Psoas muscle (tissue), 8 donors: ENCODE measurements at places on chromosomes 6 and 20.

DNA sequence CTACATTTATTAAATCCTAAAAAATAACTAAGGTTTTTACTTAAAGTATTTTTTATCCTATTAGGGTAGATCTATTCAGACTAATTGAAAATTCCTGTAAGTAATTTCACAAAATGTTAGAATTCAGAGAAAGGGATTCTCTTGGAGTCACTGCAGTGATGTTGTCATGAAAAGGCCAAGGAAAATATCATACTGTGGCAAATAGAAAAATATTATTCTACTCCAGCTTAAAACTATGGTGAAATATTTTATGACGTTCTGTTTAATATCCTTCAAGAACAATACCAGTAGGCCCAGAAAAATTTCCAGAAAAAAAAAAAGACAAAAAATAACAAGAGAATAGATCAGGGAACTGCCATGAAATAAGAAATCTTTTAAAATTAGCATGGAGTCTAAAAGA lies 73.6 kb downstream of the FILIP1 start:
- no peak for DNase-seq

DNA sequence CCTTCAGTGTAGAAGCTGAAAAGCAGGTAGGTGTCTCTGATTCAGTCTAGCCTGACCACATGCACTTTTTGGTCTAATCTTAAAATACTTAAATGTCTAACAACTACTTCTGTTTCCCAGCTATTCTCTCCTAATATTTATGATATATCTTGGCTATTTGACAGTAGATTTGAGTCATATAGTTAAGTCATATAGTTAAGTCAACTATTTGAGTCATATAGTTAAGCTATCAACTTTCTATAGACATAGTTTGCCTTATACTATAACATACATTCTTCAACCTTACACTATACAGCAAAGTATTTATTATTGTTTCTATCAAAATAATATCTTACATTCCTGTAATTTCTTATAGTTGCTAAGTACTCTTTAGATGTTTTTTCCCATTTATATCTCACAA lies 110.9 kb downstream of the GMDS start:
- no peak for DNase-seq

- DNase-seq: no peak
Observed at GRCh38 chr20:32888636-32889035, 29.9 kb downstream of the EFCAB8 start.

GRCh38 chr20:43210901-43211300 lies 21.2 kb upstream of the PTPRT start:
- DNase-seq: no peak

DNA sequence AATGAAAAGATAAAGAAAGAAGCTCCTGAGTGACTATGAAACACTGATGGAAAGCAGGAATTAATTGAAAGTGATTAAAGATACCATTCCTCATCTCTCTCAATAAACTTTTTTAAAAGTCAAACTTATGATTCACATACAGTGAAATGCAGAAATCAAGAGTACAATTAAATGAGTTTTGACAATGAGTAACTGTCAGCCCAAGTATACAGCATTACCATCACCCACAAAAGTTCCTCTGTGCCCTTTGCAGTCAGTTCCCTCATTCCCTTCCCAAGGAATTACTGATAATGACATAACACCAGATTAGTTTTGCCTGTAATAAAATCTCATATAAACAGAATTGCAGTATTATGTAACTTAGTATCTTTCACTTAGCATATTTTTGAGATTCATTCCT lies 44.5 kb downstream of the ATG5 start:
- no peak for DNase-seq

GRCh38 chr20:63741676-63742380 lies 2.3 kb downstream of the SLC2A4RG start:
- DNase-seq: no peak

DNA sequence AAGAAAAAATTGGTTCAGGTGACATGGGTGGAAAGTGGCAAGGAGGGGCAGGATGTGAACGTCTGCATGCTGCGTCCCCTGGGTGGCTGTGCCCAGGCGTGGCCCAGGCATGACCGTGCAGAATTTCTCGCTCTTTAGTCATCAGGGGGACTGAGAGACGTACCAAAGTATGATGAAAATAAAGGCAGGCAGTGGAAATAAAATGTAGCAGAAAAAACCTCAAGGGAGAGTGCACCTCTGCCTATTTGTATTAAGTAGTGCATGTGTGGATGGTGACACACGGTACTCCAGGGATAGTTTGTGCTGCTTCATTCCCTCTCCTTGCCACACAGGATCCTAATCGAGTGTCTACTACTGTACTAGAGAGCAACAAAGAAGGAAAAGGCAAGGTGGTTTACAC lies 81.1 kb downstream of the ATP9A start:
- no peak for DNase-seq

DNA sequence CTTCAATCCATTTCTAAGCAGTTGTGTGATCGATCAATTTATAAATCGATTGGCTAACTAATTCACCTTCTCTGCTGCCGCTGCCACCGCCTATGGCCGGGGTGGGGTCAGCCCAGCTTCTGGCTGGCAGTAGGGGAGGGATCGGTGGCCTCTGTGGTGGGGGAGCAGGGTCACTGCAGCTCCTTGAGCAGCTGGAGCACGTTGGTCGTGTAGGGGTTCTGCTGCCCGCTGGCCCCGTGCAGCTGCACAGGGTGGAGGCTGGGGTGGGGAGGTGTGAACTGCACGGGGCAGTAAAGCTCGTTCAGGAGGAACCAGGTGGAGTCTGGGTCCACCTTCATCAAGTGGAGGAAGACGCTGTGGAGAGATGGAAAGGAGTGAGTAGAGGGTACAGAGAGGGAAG lies 50.0 kb downstream of the TTI1 start:
- DNase-seq: no peak

DNA sequence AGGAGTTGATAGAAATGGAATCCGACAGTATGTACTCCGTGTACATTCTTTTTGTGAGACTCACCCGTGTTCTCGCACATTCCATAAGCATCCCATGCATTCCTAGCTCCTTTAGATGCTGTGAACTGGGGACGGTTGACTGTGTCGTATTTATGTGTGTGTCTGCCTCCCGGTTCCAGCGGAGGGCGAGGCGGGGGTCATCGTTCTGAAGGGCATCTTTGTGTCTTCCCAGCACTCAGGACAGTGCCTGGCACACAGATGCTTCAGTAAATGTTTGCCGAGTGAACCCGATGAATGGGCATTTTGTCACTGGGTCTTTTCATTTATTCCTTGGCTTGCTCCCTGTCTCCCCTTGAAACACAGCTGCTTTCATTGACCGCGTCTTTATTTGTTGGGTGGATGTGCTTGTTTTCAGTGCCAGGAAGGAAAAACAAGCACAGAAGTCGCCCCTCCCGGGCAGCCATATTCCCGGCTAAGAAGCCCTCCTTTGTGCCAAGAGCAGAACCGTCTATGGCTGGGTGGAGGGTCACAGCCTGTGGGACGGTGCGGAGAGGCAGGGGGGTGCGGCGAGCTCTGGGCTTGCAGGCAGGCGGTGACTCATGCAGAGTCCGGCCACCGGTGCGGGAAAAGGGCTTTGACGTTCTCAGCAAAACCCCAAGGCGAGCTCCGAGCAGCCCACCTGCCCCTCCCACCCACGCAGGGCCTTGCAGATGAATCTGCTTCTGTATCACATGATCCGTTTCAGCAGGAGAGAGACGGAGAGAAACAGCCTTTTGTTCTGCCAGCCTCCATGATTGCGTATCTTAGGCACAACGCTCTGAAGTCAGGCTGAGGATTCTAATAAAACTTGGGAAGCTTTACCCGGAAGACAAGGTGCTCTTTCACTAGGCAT lies 11.2 kb upstream of the PSMG4 start:
- DNase-seq: no peak

DNA sequence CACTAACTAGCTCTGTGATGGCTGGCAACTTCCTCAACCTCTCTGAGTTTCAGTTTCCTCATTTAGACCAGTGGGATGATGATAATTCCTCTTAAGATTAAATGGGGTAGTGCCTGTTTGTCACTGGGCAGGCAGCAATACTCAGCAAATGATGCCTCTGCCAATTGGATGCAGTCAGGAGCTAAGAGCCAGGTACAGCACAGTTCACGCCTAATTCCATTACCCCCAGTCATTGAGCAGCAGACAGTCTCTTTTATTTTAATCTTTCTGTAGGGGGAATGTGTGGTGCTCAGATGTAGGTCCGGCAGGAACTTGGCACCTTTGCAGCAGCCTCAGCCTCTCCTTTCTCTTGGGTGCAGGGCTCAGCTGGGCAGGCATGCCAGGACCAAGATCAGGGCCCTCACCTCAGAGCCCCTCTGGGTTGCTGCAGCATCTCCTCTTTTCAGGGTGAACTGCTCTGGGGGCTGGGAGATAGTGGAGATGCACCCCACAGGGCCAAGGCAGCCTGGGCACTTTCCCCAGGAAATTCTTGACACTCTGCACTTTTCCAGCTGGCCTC lies 243.8 kb downstream of the LRFN2 start:
- DNase-seq: no peak

DNA sequence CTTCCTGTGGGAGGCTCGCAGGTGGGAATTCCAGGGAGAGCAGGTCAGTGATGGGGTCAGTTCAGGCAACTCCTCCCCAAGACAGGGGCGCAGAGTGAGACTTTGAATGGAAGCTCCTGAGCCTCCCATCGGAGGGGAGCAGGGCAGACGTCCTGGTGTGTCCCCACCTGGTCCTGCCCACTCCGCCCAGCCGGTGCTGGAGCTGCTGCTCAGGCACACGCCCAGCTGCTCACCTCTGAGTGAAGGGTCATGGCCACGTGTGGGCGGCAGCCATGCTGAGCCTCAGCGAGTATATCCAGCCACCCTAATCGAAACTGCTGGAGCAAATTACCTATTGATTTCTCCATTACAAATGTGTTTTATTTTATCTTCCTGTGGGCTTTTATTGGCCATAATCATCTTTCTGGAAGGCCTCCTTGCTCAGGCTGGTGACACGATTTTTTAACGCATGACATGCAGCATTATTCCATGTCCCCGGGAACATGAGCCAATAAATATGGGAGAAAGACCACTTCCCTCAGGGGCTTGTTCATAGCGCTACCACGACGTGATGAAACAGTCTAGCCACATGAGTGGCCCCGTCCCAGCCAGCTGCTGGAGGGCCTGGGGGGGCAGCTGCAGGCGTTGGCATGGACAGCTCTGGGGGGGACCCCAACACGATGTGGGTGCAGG lies 148.1 kb downstream of the TAF4 start:
- DNase-seq: no peak
